CD14-positive monocyte (primary cell): ENCODE measurements at places on chromosomes 11 and 22. TPM values are rescaled to one million over a fixed set of nuclear protein-coding genes. Genes with fewer than 3 reads are reported as not detected.

- H3K27ac ChIP-seq = no peak overlapping the region
- no peaks in the 10 kb centered on the region for H3K4me1 ChIP-seq
- no peaks in the 10 kb centered on the region for H3K27me3 ChIP-seq
- DNase-seq = no peak
Measured at GRCh38 chr11:77029829-77030228, 4.4 kb upstream of the B3GNT6 start.

DNA sequence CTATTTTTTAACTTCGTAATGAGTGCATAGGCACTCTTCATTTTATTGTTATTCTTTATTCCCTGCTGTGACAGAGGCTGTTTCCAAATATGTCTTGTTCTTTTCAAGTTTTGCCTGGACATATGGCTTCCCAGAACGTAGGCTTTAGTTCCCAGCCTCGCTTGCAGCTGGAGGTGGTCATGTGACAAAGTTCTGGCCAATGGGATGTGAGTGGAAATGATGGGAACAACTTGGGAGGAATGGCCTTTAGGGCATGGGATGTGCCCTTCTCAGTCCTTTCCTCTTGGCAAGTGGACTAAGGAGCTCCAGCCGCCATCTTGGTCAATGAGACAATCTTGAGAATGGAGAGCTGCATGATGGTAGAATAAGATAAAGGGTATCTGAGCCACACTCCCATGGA, 70.8 kb upstream of the EIF3D start:
- no peaks in the 10 kb centered on the region for H3K27me3 ChIP-seq
- no peaks in the 10 kb centered on the region for H3K4me1 ChIP-seq
- H3K36me3 ChIP-seq = no peaks in the 10 kb centered on the region
- H3K4me3 ChIP-seq = no peak overlapping the region
- DNase-seq = no peak

Gene CDC42EP2
- polyA plus RNA-seq = 10.1 TPM

GRCh38 chr11:63738720-63739360, 29.7 kb downstream of the ZFTA start:
- H3K36me3 ChIP-seq = peaks cover 21% of the 10 kb centered on the region
- H3K4me3 ChIP-seq = no peak overlapping the region
- H3K27me3 ChIP-seq = no peaks in the 10 kb centered on the region

DNA sequence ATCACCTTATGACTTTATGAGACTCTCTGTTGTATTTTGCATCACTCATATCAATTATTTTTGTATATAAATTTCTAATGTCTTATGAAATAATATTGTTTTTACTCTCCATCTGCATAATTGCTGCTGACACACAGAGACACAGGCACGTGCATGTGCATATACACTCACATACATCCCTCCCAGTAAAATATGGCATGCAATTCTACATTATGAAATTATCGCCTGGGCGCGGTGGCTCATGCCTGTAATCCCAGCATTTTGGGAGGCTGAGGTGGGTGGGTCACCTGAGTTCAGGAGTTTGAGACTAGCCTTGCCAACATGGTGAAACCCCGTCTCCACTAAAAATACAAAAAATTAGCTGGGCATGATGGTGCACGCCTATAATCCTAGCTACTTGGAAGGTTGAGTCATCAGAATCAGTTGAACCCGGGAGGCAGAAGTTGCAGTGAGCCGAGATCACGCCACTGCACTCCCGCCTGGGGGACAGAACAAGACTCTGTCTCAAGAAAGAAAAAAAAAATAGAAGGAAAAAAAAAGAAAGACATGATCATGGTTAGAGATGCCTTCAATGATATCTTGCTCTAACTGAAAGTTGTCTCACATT, 96.7 kb upstream of the LUZP2 start:
- no peak for DNase-seq
- H3K4me1 ChIP-seq = no peaks in the 10 kb centered on the region
- H3K27ac ChIP-seq = no peak overlapping the region
- no peak overlapping the region for H3K4me3 ChIP-seq
- no peaks in the 10 kb centered on the region for H3K27me3 ChIP-seq

- no peaks in the 10 kb centered on the region for H3K27me3 ChIP-seq
- no peaks in the 10 kb centered on the region for H3K36me3 ChIP-seq
- H3K4me1 ChIP-seq = no peaks in the 10 kb centered on the region
- DNase-seq = no peak
- no peak overlapping the region for H3K27ac ChIP-seq
- H3K4me3 ChIP-seq = no peak overlapping the region
Measured at GRCh38 chr11:127074151-127074761, 73.7 kb upstream of the KIRREL3 start.

DNA sequence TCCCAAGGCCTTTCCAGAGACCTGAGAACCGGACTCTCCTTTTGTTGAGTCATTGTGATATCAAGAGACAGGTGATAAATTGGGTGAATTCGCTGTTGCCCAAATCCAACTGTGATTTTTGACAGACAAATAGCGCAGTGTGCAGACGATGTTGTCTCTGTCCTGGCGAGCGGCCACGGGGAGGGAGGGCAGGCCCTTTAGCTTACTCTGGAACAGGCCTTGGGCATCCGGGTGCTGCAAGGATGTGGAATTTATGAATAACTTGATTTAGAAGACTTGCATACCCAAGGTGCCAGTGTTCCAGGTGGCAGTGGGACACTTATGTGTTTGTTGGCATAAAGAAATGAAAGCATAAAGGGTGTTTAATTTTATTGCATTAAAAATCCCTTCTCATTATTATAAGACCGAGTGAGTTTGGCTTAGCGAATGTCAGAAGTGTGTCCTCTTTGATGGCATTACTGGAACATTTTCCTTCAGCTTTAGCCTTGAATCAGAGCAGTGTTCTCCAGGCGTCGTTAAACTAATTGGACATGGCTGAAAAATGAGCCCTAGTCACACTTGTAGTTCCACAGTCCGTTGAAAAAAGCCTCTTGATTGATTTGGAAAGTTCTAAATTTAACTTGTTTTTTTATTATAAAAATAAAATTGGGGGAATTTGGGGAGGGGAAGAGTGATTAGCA, 9.4 kb downstream of the LDLRAD3 start:
- H3K27me3 ChIP-seq = no peaks in the 10 kb centered on the region
- no peak overlapping the region for H3K27ac ChIP-seq
- no peaks in the 10 kb centered on the region for H3K36me3 ChIP-seq
- DNase-seq = no peak
- peaks cover 4% of the 10 kb centered on the region for H3K4me1 ChIP-seq
- no peak overlapping the region for H3K4me3 ChIP-seq

- no peak overlapping the region for H3K27ac ChIP-seq
- H3K4me3 ChIP-seq = no peak overlapping the region
- no peaks in the 10 kb centered on the region for H3K27me3 ChIP-seq
- no peaks in the 10 kb centered on the region for H3K4me1 ChIP-seq
- no peak for DNase-seq
Measured at GRCh38 chr11:132904607-132905006, 627.7 kb downstream of the OPCML start.
